ENCODE measurements at places on chromosomes 7 and 10.

DNA sequence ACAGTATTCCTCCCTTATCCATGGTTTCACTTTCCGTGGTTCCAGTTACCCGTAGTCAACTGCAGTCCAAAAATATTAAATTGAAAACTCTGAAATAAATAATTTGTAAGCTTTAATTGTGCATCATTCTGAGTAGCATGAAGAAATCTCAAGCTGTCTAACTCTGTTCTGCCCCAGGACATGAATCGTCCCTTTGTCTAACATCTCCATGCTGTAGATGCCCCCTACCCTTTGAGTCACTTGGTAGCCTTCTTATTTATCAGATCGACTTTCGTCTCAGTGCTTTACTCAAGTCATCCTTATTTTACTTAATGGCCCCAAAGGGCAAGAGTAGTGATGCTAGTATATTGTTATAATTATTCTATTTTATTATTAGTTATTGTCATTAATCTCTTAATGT lies 41.8 kb downstream of the CPED1 start:
- no peak for DNase-seq

GRCh38 chr10:132671228-132672154 lies 114.5 kb downstream of the NKX6-2 start:
- no peak for DNase-seq

DNA sequence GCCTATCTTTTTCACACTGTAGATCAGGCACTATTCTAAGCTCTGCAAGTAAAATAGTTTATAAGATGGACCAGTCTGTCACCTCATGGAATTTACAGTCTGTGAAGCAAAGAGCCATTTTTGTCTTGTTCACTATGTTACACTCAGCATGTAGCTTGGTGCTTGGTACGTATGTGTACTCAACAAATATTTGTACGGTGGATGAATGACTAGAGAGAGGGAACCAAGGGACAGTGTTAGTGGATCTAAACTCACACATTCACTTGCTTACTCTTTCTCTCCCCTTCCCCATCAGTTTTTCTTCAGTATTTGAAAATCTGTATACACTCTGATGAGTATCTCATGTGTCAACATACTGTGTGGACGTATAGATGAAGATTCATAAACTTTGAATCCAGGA lies 45.9 kb downstream of the PTF1A start:
- no peak for DNase-seq

DNA sequence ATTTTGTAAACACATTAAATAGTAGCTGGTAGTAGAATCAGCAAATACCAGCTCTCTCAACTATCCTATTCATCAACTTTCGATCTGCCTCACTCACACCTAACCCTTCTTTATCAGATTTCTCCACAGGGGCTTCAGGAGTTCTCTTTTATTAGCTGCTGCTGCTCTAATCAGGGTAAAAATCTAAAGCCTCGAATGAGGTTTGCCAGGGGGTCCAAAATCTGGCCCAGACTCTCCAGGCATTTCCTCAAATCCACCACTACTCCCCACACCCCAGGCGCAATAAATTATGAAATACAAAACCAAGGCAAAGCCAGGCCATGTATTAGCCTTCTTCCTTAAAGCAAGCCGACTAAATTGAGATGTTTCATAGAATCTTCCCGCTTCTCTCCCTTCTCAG lies 2.3 kb downstream of the RNF216 start:
- no peak for DNase-seq

DNA sequence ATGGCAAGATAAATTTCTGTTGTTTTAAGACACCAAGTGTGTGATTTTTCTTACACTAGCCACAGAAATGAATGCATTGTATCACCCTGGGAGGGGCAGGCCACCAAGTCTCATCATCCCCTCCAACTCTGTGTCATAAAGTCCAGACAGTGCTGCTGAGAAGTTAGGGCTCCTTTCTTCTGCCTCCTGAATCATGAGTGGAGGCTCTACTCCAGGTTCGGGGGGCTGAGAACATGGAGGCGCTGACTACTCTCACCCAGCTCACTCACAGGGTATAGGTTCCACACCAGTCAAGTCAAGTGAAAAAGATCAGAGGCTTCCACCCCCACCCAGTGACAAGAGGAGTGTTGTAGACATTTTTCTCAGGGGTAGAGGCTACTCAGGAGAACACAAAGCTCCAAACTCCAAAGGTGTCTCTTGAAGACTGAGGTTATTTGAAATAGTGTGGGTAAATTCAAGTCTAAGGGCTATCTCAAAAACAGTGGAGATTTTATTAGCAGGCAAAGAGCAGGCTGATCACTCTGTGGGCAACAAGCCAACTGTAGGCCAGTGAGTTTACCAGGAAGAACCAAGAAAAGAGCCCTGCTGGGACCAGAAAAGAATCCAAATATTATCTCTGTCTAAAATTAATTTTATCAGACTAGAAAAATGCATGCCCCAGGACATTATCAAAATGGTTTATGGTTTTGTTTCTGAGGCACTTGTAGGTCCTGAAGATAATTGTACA lies 118.6 kb upstream of the RET start:
- no peak for DNase-seq

- DNase-seq = peak; percentile 58
These were observed 27.3 kb upstream of the IFRD1 start for GRCh38 chr7:112422842-112423496.

DNA sequence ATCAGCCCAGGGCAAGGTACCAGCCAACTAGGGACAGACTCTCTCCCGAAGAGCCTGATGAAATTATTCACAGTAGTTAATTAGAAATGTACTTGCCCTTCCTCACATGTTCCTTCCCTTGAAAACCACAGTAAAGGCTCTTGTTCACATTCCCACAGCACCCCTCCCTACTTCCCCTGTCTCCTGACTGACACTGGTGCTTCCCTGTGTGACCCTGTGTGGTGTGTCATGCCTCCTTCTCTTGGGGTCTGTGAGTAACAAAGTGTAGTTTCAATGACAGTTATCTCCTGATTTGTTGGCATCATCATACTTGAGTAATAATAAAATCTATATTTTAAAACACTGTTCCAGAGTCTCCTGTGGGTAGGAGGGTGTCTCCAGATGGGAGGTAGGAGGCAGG lies 209.7 kb downstream of the ABCA13 start:
- no peak for DNase-seq

DNA sequence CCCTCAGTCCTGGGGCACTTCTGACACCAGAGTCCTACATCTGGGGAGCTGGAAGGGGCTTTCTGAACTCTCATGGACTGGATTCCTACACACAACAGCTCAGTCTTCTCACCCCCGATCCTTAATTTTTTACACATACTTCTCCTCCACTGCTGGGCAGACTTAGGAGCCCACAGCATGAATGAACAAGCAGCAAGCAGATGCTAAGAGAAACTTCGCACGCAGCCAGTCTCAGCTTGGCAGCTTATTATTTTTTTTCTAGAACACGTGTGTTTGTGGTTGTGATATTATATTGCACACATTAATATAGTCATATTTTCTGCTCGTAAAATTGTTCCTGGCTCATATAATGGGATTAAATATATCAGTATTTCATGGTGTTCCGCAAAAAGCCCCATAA lies 50.9 kb upstream of the LOXL4 start:
- no peak for DNase-seq

GRCh38 chr7:2587134-2587533 lies 28.4 kb downstream of the IQCE start:
- DNase-seq = no peak

DNA sequence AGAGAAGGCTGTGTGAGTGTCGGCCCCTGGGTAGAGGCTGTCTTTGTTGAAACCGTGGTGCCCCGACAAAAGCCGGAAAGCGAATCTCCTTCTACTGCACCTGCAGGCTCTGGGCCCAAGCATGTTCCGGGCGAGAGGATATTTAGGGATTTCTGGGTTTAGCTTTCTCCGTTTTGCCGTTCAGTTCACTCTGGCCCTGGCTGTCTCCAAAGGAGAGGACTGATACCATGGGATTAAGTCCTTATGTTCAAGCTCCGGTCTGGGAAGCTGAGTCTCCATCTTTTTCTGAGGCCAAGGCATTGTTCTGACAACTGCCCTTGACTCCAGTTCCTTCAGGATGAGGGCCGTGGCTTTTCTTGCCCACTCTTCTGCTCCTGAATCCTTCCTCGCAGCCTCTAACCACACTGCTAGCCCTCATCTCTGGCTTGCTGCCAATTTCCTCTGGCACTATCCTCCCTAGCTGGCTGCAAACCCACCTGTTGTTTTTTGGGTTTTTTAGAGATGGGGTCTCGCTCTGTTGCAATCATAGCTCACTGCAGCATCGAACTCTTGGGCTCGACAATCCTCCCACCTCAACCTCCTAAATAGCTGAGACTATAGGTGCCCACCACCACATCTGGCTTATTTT lies 206.8 kb downstream of the SKIDA1 start:
- no peak for DNase-seq

DNA sequence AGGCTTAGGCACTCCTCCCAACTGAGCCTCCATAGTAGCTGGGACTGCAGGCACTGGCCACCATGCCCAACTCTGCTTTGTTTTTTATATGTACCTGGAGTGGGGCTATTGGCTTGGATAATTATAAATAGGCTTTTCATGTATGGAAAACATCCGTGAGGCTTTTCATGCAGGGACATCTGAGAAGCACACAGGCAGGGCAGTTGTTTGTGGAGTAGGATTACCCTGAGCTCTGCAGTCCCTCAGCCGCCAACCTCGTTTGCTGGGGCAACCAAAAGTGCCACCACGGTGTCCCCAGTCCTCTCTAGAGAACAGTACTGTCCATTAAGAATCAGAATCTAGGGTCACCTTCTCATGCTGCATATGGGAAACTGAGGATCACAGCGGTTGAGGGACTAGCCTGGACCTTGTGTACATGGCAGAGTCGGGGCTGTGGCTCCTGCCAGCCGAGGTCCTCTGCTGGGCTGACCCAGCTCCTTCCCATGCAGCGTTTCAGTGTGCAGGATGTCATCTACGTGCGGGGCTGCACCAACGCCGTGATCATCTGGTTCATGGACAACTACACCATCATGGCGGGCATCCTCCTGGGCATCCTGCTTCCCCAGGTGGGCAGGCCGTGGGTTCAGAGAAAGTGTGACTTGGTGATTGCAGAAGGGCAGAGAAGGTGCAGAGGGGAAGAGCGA lies 54.5 kb downstream of the TSPAN15 start:
- no peak for DNase-seq

DNA sequence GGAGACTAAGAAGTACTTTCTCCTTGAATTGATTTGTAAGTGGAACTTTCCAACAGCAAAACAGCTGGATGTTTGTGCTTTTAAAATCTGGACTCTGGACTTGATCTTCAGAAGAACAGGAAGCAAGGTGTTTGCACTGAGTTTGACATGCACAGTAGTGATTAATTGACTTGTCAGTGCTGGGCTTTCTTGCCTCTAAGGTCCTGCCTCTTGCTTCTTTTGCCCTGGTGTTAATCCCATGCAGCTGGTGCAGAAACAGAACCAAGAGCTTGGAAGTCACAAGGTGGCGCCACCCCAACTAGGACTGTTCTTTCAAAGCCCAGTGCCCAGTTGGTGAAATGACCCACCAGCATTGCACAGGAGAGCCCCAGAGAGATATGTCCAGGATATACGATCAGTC lies 66.8 kb upstream of the SEPHS1 start:
- DNase-seq = no peak

DNA sequence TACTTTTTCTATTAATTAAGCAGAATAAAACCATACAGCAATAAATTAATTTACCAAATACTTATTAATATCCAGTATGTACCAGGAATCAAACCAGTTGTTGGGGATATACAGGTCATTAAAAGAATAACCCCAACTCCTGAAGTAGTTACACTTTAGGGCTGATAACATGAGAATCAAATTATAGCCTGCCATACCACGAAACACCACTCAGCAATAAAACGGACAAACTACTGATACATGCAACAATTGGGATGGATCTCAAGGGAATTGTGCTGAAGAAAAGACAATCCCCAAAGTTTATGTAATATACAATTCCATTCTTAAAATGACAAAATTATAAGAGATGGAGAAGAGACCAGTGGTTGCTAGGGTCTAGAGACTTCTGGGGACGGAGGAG lies 22.7 kb downstream of the MCMBP start:
- DNase-seq = no peak

- DNase-seq = no peak
These were observed 11.2 kb downstream of the LRIT2 start for GRCh38 chr10:84214046-84214572.

DNA sequence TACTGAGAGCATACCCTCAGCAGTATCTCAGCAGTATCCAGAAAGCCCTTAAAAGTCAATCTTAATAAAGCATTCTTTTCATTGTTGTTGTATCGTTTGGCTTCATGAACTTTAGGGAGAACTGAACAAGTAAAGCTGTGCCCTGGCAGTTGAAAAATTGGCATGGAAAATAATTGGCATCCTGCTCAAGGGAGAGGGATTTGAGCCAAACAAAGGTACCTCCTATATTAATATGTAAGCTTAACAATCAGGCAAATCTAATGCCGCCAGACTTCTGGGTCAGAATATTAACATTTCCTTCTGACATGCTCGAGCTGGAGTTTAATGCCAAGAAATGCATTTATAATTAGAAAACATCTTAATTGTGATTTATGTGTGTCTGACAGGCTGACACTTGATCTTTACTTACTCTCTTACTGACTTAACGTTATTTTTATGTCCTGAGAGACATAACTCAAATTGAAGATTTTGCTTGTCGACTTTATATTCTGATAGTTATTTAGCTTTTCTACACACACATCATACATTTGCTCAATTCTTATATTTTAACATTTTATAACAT lies 42.1 kb upstream of the PCDH15 start:
- no peak for DNase-seq

DNA sequence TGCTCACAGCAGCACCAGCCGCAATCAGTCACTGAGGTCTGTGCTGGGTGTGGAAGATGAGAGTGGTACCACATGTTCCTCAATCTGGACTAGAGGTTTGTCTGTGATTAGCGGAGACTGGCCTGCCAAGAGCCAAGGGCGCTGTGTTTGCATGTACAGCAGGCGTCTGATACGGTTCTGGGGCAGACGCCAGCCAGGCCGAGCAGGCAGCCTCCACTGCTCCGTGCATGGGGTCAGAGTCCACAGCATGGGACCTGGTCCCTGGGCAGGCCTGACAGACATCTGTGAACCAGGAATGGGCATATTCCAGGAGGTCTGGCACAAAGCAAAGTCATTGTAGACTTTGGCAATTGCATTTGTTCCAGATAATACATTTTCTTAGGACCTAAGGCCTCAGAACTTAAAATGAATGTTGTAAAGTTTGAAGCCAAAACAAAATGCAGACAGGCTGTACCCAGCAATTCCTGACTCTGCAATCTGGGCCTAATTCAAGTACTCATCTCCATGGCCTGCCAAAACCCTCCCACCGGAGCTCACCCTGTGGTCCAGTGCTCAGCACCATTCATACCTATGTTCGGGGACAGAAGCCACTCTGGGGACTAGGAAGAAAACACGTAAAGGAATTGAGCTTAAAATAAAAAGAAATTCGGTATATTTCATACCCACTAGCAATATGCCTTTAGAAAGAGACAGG lies 50.0 kb upstream of the FAM20C start:
- DNase-seq = no peak
